Urothelium cell line (cell line): ENCODE measurements at places on chromosomes 7 and 10.

- DNase-seq: peak; percentile 100
Observed at GRCh38 chr7:100801833-100802568, 25.3 kb downstream of the EPHB4 start.

DNA sequence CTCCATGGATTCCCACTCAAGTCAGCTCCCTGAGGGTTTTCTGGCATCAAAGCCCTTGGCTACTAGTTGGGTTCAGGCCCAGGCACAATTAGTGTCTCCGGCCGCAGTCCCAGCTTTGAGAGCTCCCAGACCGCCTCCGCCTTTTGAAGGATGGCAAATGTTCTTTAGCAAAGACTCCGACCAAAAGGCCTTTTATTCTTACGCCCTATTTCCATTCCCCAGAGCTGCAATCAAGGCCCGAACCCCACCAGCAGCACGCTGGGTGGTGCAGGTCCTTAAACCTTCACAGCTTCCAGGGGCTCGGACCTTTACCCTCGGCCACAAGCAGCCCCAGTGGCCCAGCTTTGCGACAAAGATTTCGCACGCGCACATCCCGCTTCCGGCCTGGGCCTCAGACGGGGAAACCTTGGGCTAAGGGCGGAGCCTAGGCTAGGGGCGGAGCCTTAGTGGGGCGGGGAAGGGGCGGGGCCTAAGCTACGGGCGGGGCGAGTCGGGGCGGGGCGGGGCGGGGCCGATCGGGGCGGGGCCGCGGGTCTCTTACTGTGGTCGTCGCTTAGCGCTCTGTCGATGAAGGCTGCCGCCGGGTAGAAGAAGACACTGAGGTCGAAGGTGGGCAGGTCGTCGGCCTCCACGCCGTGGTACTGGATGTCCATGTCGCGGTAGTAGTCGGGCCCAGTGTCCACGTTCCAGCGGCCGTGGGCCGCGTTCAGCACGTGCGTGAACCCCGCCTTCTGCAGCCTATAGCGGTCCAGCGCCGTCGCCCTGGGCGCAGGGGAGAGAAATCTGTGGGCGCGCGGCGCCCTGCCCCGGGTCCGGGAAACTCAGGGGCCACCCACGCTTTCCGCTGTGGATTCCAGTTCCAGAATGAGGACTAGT lies 68.0 kb upstream of the SAMD8 start:
- DNase-seq: no peak

GRCh38 chr10:74032900-74033655 lies 35.2 kb downstream of the VCL start:
- no peak for DNase-seq

DNA sequence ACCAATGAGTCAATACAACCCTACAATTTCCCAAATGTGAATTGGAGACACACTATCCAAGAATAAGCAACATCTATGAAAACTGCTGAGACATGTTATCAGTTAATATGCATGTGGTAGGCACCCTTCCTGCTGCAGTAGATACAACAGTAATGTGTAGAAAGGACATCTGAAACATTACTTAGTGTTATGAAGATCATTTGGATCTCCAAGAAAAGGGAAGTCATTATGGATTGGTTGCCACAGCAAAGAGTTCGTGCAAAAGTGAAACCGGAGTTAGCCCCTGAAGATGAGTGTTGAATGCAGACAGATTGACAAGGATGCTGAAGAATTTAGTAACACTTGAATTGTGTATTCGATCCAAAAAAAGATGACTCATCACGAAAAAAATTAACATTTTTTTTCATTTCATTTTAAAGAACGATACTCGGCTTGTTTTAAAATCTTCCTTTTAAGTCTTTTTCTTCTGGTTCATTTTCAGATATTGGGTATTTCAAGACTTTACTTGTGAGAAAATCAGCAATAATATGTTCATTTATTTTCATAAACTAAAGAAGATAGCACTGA lies 322.4 kb upstream of the KLF6 start:
- no peak for DNase-seq

DNA sequence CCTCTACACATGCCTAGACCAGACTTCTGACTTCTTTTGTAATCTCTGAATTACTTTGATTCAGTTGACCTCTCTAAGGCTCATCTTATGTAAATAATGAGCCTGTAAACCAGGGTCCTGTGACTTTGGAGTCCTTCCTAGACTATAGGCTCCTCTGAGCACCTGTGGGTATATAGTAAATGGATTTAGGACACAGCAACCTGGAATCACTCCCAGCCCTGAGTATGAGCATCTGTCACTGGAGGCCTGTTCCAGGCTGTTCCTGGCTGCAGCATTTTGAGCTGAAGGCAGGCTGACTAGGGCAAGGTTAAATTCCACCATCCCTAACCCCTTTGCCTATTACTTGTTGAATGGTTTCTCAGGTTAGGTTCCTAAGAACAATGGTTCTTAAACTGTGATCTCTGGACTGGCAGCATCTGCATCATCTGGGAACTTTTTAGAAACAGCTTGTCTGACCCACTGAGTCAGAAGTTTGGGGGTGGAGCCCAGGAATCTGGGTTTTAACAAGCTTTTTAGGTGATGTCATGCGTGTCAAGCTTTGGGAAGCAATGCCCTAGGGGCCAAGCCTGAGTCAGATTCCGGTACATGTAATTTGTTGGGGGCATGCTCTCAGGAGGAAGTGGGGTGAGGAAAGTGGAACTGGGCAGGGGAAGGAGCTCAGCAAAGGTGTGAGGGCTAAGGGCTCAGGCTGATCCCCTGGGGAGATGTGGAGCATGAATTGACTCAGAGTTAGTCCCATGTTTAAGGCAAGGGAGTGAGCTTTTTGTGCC lies 28.2 kb downstream of the MINDY4 start:
- DNase-seq: peak; percentile 73

GRCh38 chr10:15427843-15428414 lies 56.8 kb upstream of the FAM171A1 start:
- DNase-seq: peak; percentile 36

- peak; percentile 59 for DNase-seq
Observed at GRCh38 chr10:104680467-104681401, 39.6 kb downstream of the SORCS3 start.

GRCh38 chr7:80413383-80413945 lies 98.4 kb downstream of the GNAT3 start:
- DNase-seq: no peak

DNA sequence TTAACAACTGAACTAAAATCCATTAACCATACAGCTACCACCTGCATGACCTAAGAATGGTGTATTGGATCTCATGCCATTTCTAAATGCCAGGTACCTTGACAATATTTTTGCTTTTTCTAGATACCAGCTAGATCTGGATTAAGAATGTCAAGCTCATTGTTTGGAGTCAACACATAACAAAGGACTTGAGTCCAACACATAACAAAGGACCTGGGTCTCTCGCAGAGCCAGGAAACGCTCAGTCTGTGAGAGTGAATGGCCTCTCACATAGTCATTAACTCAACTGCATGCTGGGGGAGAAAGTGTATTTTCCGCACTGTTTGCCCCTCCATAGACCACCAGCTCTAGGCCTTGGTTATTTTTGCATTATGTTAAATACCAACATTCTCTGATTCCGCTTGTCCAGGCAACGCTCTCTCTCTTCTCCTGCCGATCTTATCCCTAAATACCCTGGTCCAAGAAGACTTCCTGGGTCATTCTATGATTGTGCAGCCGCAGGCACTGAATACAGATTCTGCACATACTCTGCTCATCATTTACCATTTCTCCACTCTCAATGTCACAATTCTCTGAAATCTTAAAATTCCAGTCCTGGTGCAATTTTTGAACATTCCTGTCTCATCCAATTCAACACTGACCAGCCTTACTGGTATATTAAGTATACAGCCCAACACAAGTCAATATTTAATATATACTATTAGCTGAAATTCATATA lies 31.2 kb downstream of the ITIH5 start:
- DNase-seq: no peak

GRCh38 chr7:142391191-142391992 lies 133.5 kb upstream of the PRSS58 start:
- DNase-seq: no peak

DNA sequence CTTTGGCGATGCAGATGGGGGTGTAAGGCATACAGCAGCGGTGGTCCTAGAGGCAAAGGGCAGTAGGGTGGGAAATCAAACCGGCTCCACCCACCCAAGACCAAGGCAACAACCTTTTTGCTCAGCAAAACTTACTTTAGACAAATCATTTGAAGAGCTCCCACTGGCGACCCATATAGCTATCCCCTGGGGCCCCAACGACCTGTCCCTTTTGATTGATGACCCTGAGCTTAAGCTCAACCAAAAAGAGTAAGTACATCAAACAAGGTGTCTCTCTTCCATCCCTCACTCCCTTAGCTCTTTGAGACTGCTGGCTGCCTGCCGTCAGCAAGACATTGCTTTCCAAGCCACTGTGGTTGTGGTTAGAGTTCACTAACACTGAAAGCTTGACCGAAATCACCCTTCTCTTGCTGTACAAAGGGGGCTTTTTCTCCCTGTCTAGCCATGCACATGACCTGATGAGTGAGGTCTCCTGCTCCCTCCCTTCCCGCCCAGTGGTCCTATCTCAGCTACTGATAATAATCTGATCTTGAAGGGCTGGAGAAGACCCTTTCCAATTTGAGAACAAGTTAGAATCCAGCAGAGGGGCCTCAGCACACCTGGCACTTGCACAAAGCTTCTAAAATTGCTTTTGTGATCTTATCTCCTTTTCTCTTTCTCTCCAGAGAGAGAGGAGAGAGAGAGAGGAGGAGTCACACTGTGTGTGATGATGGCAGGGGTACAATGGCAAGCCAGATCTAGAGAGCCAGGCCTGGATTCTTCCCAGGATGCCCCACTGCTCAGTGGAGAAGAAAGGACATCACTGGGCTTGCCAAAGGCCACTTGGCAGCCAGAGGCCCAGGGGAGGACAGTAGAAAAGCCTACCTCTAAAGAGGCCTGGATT lies 42.2 kb downstream of the XPNPEP1 start:
- no peak for DNase-seq

DNA sequence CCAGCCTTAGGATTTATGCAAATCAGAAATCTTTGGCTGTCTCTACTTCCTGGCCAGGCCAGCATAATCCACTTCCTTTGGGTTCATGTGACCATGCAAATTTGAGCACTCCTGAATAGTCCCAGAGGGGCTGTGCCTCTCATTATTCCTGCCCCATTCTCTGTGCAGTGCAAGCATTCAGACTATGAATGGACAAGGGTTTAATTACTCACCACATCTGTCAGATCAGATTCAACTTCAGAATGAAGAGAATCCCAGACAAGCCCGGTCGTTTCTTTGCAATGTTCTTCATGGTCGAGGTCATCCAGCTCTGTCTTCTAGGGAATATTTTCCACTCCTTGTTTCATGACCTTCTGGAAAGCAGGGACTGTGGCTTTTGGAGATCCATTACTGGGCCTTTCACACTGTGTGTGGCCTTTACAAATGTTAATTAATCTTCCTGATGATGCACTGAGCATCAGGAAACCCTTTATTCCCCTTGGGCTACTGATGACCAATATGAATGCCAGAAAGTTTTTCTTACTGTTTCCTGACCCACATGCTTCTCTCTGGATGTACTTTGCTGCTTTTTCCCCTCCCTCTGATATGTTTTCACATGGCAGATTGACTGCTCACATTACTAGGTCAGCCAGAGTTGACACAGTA lies 217.6 kb upstream of the TCF7L2 start:
- DNase-seq: no peak

DNA sequence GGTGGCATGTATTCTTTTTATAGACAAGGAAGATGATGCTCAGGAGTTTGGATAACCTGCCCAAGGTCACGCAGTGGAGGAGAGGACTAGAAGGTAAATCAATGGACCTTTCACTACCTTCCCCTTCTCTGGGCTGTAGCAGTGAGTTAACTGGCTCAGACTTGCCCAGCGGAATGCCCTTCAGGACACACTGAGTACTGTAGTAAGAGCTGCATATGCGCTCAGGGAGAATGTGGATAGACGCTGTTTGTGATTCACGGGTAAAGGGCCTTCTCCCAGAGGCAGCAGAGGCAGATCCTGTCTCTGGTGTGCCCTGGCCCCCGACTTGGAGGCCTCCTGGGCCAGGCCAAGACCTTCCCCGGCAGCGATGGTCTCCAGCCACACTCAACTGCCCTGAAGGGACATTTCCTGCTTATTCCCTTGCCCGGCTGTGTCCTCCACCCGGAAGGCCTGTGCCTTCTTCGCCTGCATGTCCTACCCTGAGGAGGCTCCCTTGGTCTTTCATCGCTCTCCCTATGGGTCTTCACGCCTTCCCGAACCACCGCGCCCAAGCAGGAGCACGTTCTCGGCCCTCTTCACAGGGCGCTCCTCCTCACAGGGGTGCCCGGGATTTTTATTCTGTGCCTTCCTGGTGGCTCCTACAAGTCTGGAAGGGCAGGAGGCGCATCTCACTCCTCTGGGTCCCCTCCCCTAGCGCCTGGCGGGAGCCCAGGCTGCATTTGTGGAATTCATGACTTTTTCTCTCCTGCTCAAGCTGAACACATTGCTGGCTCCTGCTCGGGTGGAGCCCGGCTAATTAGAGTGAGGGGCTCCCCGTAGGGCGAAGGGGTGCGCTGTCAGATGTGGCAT lies 1.8 kb upstream of the IKZF1 start:
- no peak for DNase-seq

- no peak for DNase-seq
Observed at GRCh38 chr7:27611059-27611458, 51.6 kb downstream of the HIBADH start.

- DNase-seq: peak; percentile 46
Observed at GRCh38 chr7:65441010-65441409, 67.4 kb downstream of the ZNF92 start.

- DNase-seq: no peak
Observed at GRCh38 chr7:87635921-87636320, 7.7 kb downstream of the RUNDC3B start.

GRCh38 chr7:69213878-69214277 lies 384.4 kb upstream of the AUTS2 start:
- no peak for DNase-seq

DNA sequence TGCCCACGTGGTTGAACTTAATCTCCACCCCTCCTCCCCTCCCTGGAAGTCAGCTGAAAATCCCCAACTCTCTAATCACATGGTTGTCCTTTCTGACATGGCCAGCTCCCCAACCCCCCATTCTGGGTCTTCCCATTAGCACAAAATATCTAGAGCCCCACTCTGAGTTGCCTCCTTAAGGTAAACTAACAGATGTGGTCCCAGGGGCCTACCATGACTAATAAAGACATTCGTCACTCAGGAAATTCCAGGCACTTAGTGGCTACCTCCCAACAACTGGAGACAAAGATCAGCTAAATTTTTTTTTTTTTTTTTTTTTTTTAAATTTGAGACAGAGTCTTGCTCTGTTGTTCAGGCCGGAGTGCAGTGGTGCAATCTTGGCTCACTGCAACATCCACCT lies 21.1 kb downstream of the CCDC126 start:
- DNase-seq: no peak

DNA sequence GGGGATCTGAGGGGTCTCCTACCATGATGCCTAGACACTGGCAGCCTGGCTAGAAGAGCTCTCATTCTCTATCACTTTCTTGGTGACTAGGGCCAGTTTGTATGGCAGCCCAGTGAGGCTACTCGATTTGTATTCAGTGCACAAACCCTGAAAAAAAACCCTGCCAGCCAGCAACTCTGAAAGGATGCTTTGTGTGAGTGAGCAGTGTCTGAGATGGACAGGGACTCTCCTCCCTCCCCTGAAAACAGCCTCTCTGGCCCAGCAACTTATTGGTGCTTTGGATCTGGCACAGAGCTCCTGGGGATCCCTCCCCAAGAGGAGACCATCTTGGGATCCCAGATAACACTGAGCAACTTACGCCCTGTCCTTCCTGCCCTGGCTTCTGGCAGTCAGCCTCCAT lies 10.8 kb upstream of the LRRC4 start:
- DNase-seq: no peak

- DNase-seq: no peak
Observed at GRCh38 chr7:98774884-98775283, 94.9 kb downstream of the TMEM130 start.
